ENCODE measurements at places on chromosomes 7 and 10. TPM values are rescaled to one million over a fixed set of nuclear protein-coding genes. Genes with fewer than 3 reads are reported as not detected.

Gene PLAC9
- not detected for total RNA-seq

Gene SPDYE18
- total RNA-seq = 1.3 TPM

Gene OPALIN
- not detected for total RNA-seq

Gene PHYHIPL
- total RNA-seq = not detected

Gene CTNNA3
- total RNA-seq = not detected

Gene VSTM4
- 0.10 TPM for total RNA-seq

Gene AFAP1L2
- 3.4 TPM for total RNA-seq

Gene TFPI2
- total RNA-seq = not detected

Gene CAV1
- 0.12 TPM for total RNA-seq

Gene PTEN
- 94.9 TPM for total RNA-seq

Gene KCP
- total RNA-seq = 0.20 TPM

Gene PKD1L1
- total RNA-seq = 0.07 TPM

Gene MYL10
- not detected for total RNA-seq

Gene ZNF25
- 6.2 TPM for total RNA-seq

Gene MYL7
- not detected for total RNA-seq

Gene CACNB2
- total RNA-seq = not detected

Gene ZNF425
- total RNA-seq = 1.1 TPM

Gene GHRHR
- total RNA-seq = not detected

Gene TMEM229A
- not detected for total RNA-seq

Gene FAM237B
- not detected for total RNA-seq

Gene OR9A2
- total RNA-seq = not detected

Gene ZNF503
- not detected for total RNA-seq

Gene AUTS2
- total RNA-seq = 7.7 TPM

Gene SPDYE16
- 0.05 TPM for total RNA-seq

Gene EFCAB10
- not detected for total RNA-seq

Gene JAZF1
- 4.7 TPM for total RNA-seq

Gene CLDN3
- total RNA-seq = not detected

Gene OPN1SW
- not detected for total RNA-seq

Gene COL26A1
- total RNA-seq = not detected

Gene ZNF488
- not detected for total RNA-seq

Gene SYNPO2L
- total RNA-seq = not detected

Gene HYAL4
- not detected for total RNA-seq

Gene SPDYE11
- not detected for total RNA-seq

Gene NPFFR1
- total RNA-seq = not detected

Gene TDRD1
- total RNA-seq = 0.10 TPM

Gene CCL24
- total RNA-seq = not detected

Gene ASNS
- 43.8 TPM for total RNA-seq

Gene FAM241B
- 10.0 TPM for total RNA-seq

Gene HOXA9
- total RNA-seq = not detected

Gene NPTX2
- total RNA-seq = not detected

Gene CALHM1
- total RNA-seq = 0.17 TPM

Gene CH25H
- total RNA-seq = not detected

Gene ELOVL3
- not detected for total RNA-seq

Gene AS3MT
- 0.12 TPM for total RNA-seq

Gene HOXA13
- total RNA-seq = not detected

Gene NEBL
- not detected for total RNA-seq

Gene SPDYE9
- not detected for total RNA-seq

Gene COL13A1
- total RNA-seq = not detected

Gene HMX2
- total RNA-seq = not detected

Gene GRM3
- not detected for total RNA-seq

Gene CDNF
- total RNA-seq = 1.3 TPM

Gene HOXA2
- not detected for total RNA-seq

Gene FKBP9
- 1.1 TPM for total RNA-seq

Gene CPN1
- total RNA-seq = not detected

Gene HTR5A
- not detected for total RNA-seq

All from T-helper 1 cell treated with Interleukin-12 subunit alpha and Interleukin-12 subunit beta and Interleukin-4 antibody, amounts not matched to agents 30 ng/mL and 1 ng/mL, for 36 hours (primary cell).